ENCODE measurements at places on chromosomes 12 and 14. TPM values are rescaled to one million over a fixed set of nuclear protein-coding genes. Genes with fewer than 3 reads are reported as not detected.

GRCh38 chr14:64937171-64937820, 5.2 kb downstream of the GPX2 start:
- DNase-seq: no peak

GRCh38 chr12:131829791-131830334, 1.7 kb downstream of the MMP17 start:
- no peak for DNase-seq

- DNase-seq: peak; percentile 95
Observed at GRCh38 chr12:71218616-71219015, 60.8 kb upstream of the TSPAN8 start.

DNA sequence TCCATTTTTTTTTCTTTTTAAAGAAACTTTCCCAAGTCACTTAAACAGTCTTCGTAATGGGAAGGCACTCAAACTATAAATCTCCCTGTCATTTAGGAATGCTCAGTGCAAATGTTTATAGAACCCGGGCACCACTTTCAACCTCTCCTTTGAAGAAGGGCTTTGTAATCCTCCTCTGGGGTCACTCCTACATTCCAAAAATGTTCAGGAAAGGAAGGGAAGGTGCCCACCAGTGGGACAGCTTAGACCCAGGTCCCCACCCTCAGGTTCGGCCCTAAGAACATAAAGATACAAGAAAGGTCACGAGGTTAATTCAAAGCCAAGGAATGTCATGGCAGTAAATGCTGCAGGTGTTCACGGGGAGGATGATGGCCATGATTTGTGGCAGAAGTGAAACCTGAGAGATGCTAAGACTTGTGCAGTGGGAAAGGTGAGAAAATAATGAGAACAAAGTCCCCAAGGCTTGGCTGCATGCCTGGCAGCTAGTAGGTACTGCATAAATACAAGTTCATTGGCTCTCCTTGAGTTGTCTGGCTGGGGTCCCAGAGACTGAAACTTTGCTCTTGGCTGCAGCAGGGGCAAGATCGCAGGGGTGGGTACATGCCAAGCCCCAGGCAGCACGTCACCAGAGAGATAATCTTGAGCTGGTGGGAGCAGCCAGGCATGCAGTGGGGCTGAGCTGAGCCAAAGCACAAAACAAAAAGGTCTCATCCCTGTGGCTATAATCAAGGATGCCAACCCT, 21.1 kb downstream of the KRT18 start:
- no peak for DNase-seq

- DNase-seq: no peak
Observed at GRCh38 chr14:59268011-59268410, 79.5 kb downstream of the DAAM1 start.

- DNase-seq: peak; percentile 26
Observed at GRCh38 chr14:76812093-76812421, 625 bp downstream of the ANGEL1 start.

DNA sequence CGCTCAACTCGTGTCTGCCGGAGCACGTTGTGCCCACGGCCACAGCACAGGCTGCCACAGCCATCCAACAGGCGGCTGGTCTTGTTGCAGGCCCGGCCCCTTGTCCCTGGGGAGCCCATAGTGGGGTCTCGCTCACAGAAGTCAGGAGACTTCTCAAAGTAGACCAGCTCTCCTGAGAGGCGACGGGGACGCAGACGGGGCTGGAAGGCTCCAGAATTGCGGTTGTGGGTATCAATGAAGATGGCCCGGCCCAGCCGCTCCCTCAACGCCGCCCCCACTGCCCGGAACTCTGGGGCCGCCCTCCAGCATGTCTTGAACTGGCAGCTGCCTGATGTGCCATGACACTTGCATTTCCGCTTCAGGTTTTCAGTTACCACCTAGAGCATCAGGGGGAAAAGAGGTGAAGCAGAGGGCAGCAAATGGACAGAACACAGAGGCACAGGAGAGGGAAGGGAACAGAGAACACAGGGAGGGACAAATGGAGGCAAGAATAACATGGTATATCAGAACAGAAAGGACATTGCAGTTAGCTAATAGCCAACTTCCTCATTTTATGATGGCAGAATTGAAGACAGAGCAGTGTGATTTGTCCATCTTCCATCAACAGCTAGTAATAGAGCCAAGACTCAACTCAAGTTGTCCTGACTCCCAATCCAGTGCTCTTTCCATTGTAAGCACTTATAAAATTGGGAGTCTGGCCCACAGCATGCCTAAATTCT, 5.2 kb downstream of the WNT10B start:
- no peak for DNase-seq

DNA sequence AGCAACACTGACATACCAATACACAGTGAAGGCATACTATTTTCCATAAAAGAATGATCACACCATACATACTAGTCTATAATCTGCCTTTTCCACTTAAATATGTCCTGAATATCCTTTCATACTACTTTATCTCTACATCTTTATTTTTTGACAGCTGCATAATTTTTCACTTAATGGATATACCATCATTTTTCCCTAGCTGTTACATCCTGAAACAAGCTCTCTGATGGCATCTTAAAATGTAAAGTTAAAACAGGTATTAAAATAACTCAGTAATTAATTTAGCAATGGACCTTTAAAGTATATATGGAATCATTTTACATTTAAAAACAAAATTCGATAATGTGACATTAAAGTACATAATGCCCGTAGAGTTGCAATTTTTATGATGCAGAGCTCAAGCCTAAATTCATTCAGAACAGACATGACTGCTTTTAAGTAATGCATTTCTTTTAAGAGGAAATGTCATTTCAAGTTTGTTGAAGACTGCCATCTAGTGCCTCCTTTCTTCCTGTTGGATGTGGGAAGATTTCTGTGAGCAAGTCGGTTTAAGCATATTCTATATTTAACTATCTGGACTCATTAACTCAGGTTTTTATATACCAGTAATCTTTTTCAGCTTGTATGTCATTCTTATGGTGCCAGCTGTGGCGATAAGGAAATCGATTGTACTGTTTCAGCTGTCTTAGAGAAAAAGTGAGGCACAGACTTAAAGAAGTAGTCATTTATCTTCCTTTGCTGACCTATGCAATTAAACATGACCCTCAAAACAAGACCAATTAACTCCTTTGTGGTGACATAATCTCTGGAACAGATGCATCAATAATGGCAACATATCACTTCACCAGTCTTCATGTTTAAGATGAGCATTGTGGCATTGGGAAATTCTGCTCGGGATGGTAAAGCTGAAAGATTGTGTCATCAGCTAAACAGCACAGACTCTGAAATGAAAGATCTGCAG, 20.3 kb downstream of the PRICKLE1 start:
- DNase-seq: no peak

GRCh38 chr12:80058586-80058985, 40.8 kb upstream of the OTOGL start:
- DNase-seq: no peak

DNA sequence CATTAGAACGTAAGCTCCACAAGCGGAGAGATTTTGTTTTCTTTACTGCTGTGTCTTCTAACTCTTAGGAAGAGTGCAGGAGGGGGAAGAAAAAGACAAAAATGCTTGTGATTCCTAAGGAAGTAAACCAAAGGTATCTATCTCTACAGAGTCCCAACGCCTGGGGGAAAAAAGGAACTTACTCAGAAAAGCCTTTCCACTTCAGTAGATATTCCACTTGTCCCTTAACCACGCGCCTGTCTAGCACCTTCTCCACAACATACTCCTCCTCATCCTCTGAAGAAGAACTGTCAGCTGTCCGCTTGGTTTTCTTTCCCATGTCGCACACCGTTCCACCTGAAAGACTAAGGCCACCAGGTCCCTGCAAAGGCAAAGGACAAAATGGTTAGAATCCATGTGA, 22.6 kb downstream of the CBX5 start:
- no peak for DNase-seq

DNA sequence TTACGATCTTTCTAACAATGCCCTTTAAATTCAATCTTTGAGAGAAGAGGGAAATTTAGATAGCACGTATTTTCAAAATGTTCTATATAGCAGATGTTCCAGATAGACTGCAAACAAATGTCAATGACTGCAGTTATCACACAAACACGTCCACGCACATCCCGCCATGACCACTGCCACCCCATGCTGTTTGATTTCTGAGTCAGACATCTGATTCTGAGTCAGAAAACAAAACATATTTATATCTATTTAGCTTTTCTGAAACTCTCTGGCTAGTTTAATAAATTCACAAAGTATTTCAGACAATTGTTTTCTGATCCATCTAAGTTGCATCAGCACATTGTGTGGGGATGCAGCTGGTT, 105.9 kb upstream of the BCAT1 start:
- DNase-seq: no peak

DNA sequence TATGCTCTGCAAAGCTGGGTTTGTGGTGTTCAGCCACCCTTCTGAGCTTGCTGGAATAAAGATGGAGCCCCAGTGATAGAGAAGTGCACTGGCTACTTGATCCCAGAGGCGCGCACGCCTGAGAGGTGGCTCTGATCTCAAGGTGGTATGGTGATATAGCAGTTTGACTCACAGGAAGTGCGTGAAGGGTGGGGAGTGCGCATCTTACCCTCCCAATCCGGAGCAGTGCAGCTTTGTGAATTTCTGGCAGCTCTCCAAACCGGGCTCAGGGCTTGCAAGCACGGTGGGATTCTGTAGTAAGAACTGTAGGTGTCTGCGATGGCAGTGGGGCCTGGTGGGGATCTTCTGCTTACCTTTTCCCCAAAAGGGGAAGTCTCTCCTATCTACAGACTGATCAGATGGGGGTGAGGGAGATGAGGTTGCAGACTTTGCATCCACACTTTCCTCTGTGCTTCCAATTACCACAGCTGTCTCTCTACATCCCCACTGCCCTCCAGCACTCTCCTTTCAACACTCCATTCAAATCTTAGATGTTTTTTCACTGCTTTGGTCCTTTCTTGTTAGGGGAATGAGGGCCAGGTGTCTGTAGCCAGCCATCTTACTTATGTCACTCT, 197.4 kb upstream of the SLC38A2 start:
- no peak for DNase-seq

GRCh38 chr12:113467142-113467501, 4.5 kb downstream of the LHX5 start:
- DNase-seq: no peak

- DNase-seq: no peak
Observed at GRCh38 chr14:102982852-102983470, 60.5 kb downstream of the AMN start.

Gene ESRRB
- polyA plus RNA-seq: 0.02 TPM

Gene RNASE3
- polyA plus RNA-seq: 2.5 TPM

Gene ZC3H14
- 25.8 TPM for polyA plus RNA-seq

Gene YBX3
- polyA plus RNA-seq: 276 TPM

Gene RAD9B
- 0.46 TPM for polyA plus RNA-seq

Gene CCDC177
- polyA plus RNA-seq: not detected

Gene DHH
- 0.64 TPM for polyA plus RNA-seq

Data from lung (tissue), 17 donors.